ENCODE measurements at places on chromosomes 12 and 14.

- no peak for DNase-seq
Observed at GRCh38 chr12:6828781-6829535, 751 bp downstream of the P3H3 start.

DNA sequence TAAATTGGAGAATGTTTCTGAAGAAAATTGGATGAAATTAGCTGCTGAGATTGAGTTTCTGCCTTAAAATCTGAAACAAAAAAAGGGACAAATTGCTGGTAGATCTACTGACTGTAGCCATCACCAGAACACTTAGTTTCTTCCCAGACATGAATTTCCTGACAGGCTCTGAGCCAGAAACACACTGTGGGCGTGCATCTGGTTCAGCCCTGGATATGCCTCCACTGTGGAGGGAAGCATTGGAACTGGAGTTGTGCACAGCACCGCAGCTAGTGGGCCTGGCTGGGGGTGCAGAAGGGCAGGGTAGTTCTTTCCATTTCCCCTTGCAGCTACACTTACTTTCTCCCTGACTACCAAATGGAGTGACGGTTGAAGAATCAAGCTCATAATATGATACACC, 31.2 kb downstream of the CREBL2 start:
- DNase-seq, result no peak

- no peak for DNase-seq
Observed at GRCh38 chr12:2609020-2609419, 185.8 kb upstream of the FKBP4 start.

DNA sequence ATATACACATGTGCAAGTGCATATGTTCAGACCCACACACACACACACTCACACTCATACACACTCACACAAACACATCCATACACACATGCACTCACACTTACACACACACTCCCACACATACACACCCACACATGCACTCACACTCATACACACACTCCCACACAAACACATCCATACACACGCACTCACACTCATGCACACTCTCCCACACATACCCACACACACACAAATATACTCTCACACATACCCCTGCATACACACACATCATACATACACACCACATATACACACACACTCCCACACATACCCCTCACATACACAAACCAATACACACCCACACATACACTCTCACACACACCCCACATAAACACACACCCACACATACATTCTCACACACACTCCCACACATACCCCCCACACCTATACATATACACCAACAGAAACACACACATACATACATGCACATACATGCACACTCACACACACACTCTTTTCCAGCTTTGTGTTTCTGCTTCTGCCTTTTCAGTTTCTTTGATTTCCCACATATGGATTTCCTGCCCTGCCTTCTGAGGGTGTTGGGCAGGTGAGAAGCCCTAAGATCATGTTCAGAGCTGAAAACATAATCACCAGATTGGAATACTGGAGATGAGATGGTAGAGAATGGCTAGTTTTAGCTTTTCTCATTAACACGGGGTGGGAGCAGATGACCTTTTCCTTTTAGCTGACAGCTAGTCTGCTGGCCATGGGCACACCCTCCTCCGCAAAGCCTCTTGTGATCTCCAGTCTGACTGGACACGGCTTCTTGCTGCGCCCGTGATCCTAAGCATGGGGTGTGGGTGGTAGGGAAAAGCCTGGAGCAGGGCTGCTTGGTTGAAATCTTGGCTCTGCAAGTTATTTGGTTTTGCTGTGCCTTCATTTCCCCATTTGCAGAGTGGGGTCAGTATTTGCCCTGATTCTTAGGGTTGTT, 214.0 kb downstream of the CHST11 start:
- DNase-seq, result no peak

DNA sequence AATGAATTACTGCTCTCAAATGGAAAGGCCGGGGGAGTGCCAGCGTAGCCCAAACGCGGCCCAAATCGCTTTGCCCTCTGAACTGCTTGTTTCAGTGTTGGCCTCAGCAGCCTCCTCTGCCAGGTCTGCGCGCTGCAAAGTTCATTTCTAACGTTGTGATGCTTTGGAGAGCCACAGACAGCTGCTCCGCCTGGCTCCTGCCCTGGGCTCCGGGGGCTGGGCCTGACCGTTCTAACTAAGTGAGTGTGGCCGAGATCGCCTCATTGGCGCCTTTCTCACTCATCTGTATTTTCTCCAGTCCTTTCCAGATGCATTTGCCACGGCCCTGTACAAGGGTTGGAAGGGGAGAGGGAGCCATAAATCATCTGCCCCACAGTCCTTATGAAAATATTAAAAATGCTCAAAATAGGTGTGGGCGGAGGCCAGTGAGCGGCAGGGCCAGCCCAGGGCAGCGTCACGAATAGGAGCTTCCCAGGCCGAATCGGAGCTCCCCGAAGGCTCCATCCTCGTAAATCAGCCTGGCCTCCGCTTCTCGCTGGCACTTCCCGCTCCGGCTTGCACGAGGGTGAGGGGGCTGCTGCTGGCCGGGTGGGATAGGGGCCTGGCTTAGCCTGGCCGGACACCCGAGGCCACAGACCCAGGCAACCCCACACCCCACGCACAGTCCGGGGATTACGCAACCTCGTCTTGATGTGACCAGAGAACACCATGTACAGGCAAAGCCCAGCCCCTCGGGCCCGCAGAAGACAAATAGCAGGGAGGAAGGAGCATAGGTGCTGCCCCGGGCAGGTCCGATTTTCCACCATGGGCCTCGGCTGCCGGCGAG, 196.6 kb upstream of the DIO3 start:
- no peak for DNase-seq

DNA sequence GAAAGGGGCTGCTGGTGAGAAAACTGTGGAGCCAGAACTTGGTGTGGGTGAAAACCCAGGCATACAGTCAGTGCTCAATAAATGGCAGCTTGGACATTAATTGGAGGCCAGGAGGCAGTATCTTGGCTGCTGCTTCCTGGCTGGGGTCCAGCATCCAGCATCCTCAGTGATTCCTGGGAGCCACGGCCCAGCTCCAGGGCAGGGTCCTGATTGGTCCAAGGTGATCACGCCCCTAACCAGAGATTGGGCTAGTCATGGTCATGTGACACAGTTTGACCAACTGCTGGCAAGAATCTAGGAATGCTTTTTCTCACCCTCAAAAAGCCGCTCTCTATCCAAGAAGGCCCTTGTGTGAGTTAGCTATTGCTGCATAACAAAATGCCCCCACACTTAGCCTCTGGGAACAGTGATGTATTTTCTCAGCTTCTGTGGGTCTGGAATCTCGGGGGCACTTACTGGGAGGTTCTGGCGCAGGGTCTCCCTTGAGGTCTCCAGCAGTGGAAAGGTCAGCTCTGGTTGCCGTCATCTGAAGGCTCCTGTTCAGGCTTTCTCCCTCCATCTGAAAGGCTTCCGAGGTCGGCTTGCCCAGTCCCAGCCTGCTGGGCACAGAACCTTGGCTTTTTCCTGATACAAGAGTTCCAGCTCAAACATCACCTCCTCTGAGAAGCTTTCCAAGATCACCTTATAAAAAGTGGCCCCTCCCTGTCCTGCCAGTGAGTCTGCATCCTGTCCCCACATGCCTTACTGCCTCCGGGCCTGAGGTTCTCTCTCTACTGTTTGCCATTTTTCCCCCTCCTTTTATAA, 119.2 kb upstream of the NCOR2 start:
- no peak for DNase-seq

- DNase-seq, result no peak
Observed at GRCh38 chr12:106190581-106190980, 51.8 kb upstream of the NUAK1 start.
